Activated CD8-positive, alpha-beta memory T cell treated with anti-CD3 and anti-CD28 coated beads, Interleukin-2, amount 10 ng/mL, durations not matched to agents 7 days and 5 days (primary cell): ENCODE measurements at places on chromosomes 2 and 18.

DNA sequence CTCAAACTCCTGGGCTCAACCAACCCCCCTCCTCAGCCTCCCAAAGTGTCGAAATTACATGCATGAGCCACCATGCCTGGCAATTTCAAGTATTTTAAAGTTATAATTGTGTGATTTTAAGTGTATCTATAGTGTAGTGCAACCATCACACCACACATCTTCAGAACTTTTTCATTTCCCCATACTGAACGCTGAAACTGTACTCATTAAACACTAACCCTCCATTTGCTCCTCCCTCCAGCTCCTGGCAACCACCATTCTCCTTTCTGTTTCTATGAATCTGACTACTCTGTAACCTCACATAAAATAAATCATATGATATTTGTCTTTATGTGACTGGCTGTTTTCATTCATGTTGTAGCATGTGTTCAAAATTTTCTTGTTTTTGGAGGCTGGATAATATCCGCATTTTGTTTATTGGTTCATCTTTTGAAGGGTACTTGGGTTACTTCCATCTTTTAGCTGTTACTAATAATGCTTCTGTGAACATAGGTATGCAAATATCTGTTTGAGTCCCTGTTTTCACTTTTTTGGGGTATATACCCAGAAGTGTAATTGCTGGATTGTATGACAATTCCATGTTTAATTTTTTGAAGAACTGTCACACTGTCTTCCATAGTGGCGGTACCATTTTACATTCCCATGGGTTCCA is 188.2 kb downstream of the PLCL1 start:
- no peak for DNase-seq

- no peak for DNase-seq
These were observed 76.5 kb downstream of the SOCS6 start for GRCh38 chr18:70365361-70365760.

GRCh38 chr2:62302631-62303435 is 106.9 kb downstream of the B3GNT2 start:
- DNase-seq: no peak

DNA sequence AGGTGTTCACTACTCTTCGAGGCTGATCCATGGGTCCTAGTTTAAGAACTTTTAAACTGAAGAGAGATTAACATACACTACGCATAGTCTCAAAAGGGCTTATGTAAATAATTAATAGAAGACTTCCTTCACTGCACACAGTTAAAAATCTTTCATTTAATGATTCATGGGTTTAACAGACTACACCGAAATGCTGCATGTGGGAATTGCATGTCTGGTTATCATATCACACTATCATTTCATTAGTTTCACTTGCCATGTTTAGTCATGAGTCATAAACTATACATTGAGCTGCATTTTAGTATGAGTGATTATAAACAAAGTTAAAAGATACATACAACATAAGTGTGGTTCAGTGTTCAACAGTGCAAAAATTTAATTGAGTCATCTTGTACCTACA is 31.2 kb downstream of the GLS start:
- DNase-seq: no peak

DNA sequence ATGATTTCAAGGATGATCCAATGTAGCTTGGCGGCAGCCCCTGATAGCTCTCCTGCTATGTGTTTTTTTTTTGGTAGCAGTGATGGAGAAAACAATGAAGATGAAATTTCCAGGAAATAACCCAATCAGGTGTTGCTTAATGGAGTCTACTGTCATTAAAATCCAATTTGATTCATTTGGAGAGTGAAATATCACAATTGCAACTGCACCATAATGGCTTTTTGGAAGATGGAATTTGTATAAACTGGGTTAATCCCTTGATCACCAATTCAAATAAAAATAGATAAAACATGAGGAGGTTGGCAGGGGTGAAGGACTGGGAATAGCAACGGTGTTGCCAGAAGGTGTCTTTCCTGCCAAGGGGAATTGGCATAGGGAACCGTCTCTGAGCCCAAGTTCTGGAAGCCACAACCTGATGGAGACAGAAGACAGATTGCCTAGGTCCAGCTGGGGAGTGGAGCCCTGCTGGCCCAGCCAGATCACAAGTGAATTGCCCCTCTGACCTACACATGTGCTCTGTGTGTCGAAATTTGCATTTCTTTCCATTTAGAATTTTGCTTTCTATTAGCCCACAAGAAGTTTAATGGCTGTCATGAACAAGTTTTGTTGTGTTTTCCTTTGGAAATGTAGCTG is 170.3 kb upstream of the SPRED2 start:
- DNase-seq: no peak

GRCh38 chr2:143730155-143730952 is 601.1 kb downstream of the ARHGAP15 start:
- peak; percentile 59 for DNase-seq

DNA sequence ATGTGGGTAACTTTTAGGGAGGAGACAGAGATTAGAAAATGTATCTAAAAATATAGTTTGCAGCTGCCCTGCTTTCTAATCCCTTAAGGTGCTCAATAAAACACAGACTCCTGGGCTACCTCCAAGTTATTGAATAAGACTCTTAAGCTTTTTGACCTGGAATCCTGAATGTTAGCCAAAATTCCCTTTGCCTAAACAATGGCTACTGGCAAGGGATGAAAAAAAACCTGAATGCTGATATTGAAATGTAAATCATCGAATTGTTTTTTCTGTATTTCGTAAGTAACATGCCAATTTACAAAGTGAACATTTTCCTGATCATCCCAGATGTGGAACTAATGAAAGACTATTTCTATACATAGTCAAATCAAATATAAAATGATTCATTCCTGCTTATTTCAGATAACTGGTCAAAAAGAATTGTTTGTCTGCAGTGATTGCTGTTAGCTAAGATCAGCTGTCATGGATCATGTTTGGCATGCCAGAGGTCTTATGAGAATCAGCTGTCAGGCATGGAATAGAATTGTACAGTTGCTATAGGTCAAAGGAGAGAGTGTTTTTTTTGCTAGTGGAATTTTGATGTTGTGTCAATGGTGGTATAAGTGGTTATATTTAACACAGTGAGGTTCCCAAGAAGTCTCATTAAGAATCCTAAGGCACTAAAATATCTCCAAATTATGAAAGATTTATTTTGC is 363.6 kb upstream of the CWC22 start:
- no peak for DNase-seq

GRCh38 chr18:57429167-57430078 is 5.8 kb upstream of the ONECUT2 start:
- DNase-seq: no peak

GRCh38 chr2:148201075-148202004 is 180.4 kb downstream of the MBD5 start:
- DNase-seq: peak; percentile 44

GRCh38 chr2:111071600-111072171 is 49.0 kb upstream of the BCL2L11 start:
- DNase-seq: no peak

DNA sequence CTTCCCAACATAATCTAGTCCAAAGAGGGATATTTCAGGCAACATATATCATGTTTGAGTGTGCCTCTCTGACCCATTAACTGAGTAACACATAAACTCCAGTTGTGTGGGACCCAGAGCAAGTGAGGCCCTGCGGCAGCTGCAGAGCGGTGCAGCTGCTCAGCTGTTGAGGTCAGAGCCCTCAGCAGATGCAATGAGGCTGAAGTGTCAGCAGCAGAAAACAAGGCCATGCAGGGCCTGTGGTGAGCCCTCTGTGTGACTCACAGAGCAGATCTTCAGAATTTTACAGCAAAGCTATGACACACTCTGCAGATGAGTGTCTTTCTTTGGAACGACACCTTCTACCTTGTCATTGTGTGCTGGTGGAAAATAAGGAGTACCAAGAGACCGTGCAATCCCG is 168.5 kb downstream of the CBLN2 start:
- no peak for DNase-seq

- no peak for DNase-seq
These were observed 618.6 kb downstream of the ZEB2 start for GRCh38 chr2:143901185-143901842.

DNA sequence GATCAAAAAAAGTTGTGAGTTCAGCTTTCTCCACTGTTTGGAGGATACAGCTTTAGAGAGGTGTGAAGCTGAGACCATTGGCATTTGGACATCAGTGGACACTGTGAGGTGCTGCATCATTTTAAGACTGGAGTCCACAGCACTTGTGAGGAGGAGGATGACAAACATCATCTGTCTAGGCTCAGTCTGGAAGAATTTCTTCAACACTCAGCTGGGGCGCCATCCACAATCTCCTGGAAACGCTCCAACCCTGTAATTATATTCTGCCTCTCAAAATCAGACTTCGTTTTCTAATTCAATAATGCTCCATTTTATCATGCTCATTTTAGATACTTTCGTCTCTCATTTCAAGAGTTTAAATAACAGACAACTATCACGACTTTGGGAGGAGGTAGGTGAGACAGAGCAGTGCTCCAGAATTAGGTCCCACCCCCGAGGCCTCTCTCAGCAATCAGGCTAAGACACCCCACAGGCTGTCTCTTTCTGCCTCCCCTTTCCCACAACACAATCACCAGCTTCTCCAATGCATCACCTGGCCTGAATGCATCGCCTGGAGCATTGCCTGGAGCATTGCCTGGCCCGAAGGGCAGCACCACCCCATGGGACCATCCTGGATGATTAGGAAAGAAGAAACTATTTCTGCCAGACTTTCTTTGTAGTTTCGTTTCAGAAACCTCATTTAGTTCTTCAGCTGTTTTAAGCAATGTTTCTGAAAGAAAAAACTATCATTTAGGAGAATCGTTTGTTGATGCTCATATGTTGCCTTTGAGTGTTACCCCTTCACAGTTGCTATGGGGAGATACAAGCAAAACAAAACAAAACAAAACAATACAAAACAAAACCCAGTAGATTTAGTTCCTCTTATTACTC is 37.0 kb upstream of the DPP10 start:
- DNase-seq: no peak

DNA sequence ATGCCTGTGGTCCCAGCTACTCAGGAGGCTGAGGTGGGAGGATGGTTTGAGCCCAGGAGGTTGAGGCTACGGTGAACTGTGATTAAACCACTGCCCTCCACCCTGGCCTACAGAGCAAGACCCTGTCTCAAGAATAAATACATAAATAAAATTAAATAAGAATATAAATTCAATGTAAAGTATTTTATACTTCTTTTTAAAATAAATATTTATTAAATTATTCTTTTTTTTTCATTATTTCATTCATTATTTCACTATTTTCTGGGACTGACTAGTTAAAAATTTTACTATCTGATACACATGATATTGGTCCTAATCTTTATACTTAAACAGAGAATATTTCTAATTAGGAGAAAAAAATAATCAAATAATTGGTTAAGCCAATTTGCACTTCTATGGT is 917.6 kb downstream of the ERBB4 start:
- DNase-seq: no peak

- DNase-seq: peak; percentile 29
These were observed 30.2 kb downstream of the CAPN13 start for GRCh38 chr2:30776831-30777635.

DNA sequence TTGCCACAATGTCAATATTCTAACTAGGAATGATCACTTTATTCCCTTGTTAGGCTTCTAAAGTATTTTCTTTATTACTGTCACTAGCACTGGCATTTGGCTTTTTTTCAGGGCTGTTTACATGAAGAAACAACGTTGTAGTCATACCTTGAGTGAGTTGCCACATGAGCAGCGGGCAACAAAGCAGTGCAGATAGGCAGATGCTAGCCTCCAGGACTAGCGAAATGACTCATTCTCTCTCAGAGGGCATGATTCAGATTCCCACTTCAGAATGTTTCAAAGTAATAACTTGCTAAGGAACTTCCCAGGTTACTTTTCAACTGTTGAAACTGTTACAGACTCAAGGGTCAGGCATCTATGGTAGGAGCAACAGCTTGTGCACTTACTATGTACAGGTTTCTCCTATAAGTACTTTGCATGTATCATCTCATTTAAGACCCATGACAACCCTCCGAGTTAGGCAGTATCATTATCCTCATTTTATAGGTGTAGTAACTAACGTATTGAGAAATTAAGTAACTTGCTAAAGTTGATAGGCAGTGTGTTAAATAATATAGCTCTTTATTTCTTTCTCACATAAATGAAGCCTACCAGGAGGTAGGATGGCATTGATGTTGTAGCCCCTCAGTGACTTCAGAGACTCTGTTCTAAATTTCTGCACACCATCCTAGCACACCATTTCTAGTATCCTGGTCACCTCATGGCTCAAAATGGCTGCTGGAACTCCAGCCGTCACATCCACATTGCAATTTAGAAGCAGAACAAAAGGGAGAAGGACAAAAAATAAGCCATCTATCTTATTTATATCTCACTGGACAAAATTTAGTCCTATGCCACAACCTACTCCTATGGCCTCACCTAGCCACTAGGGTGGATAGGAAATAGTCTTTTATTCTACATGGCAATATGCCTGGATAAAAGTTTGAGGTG is 83.3 kb downstream of the ICOS start:
- peak; percentile 75 for DNase-seq

- DNase-seq: no peak
These were observed 11.0 kb upstream of the RALB start for GRCh38 chr2:120241684-120242083.

- no peak for DNase-seq
These were observed at the start of gene CDH2 for GRCh38 chr18:28176948-28177827. Gene CDH2 (minus strand): TSS chr18:28177130. CDS start chr18:28177022, 108 bp downstream.

DNA sequence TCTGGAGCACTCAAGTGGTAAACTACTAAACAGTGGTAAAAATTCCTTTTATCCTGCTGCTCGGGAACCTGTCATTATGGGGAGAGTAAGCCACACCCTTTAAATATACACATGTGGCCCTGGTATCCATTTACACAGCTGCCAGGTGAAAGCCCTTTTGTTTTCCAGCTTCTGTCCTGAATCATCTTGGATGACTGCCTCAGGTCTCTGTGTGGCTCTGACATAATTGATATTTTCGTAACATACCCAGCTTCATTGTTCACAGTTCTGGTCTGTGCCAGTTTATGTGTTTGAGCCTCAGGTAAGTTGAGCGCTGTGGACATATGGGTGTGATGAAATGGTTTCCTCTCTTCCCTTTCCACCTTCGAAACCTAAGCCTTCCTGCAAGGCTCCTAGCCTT is 15.7 kb upstream of the TTC39C start:
- DNase-seq: no peak

- DNase-seq: peak; percentile 87
These were observed 19.5 kb downstream of the INPP4A start for GRCh38 chr2:98463988-98464771.

DNA sequence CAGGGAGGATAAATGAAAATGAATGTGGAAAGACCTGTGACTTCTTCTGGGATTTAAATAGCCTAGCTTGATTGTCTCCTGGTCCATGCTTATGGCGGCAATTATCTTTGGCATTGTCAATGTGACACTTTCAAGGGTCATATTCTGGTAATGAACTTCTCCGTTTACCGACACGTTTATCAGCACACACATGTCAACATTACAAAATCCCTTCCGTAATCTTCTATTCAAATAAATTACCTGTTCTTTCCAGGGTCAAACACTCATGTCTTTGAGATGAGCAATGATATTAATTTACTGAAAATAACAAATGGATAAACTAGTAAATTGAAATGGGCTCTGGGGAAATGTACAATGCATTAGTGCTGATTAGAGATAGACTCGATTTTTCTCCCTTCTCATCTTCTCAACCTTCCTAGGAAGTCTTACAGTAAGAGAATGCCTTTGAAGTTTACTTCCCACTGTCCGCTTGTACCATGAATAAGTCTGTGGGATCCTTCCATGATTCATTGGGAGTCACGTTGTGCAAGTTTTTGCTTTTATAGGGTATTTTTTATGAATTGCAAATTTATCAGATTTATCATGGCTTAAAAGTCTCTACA is 646.3 kb upstream of the LRATD1 start:
- no peak for DNase-seq

- peak; percentile 7 for DNase-seq
These were observed 9.4 kb downstream of the ABCG8 start for GRCh38 chr2:43848214-43848613.
